ENCODE measurements at places on chromosomes 3 and 15.

DNA sequence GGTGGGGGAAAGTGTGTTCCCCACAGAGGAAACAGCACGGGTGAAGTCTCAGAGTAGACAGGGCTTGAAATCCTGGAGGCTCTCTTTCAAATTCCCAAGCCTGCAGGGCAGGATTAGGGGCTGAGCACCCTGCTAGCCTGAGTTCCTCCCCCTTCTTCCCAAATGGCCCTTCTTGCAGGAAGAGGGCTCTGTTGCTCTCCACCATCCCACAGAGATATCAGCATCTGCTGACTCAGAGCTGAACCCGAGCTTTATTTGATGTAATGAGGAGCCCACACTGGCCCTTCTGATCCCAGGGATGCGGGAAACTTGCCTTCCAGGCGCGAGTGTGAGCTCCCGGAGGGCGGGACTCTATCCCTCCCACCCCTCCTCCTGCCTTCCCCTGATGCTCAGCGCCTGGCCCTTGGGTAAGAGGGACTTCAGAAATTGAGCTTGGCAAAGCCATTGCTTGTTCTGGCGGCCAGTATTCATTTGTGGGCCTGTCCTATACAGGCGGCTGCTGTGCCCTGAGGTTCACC is 1.4 kb upstream of the STRA6 start:
- DNase-seq, result no peak

DNA sequence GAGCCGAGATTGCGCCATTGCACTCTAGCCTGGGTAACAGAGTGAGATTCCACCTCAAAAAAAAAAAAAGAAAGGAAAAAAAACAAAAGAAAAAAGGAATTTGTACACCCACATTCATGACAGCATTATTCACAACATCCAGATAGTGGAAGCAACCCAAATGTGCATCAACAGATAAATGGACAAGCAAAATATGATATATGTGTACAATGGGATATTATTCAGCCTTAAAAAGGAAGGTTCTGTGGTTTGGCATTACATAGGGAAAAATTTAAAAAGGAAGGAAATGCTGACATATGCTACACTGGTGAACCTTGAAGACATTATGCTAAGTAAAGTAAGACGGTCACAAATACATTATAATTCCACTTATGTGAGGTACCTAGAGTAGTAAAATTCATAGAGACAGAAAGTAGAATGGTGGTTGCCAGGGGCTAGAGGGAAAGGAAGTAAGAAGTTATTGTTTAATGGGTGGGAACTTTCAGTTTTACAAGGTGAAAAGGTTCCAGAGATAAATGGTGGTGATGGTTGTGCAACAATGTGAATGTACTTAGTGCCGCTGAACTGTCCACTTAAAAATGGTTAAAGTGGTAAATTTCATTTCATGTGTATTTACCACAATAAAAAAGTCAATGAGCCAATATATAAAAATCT is 118.5 kb downstream of the MYLK start:
- DNase-seq, result no peak

DNA sequence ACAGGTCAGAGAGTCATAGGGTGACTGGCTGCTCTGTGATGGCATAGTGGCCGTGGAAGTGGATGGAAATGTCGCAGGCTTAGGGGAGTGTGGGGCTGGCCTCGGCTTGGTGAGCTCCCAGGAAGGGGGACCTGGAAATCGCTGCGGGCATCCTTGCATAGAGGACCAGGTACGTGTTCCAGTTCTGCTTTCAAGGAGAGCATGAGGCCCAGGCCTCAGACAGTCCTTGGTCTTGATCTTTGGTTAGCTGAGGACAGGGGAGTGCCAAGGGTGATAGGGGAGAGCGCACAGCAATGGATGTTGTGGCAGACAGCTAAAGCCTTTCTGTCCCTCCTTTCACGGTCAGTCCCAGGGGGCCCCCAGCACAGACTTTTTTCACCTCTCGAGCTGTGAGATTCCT is 110.5 kb downstream of the SNRPN start:
- DNase-seq, result no peak

DNA sequence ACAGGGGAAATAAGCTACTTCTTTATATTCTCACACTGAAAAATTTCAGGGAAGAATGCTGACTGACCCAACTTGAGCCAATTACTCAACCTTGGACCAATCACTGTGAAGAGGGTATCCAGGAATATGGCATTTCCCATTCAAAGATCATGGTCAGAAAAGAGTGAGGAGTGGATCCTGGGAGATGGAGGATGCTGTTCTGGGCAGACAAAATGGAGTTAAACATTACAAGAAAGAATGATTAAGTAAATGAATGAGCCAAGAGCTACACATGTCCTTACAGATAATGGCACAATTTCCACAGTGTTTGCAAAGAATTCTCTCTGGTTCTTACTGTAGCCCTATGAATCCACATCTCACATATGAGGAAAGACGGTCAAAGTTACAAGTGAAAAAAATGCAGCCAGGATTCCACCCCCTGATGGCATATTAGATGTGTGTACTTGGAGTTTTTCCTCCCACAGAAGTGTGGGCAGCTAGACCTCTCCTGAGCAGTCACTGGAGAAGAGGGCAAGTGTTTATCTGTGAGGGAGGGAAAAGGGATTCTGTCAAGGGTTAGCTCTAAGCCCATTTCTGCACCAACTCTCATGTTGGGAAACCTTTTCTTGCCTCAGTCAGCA is 33.8 kb downstream of the AMOTL2 start:
- DNase-seq, result no peak

DNA sequence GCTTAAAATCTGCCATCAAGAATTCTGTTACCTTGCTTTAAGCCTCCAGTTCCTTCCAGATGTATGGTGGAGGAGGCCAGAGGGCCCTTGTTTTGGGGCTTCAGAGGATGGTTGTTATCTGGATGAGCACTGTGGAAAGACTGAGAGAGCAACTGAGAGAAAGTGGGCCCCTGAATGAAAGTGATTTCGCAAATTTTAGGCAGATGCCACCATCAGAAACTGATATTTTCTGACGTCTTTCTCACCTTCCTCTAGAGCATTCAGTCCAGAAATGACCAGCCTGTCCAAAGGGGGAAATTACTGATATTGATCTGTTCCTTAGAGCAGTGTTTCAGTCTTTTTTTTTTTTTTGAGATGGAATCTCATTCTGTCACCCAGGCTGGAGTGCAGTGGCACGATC is 13.4 kb downstream of the B3GNT5 start:
- DNase-seq, result no peak

DNA sequence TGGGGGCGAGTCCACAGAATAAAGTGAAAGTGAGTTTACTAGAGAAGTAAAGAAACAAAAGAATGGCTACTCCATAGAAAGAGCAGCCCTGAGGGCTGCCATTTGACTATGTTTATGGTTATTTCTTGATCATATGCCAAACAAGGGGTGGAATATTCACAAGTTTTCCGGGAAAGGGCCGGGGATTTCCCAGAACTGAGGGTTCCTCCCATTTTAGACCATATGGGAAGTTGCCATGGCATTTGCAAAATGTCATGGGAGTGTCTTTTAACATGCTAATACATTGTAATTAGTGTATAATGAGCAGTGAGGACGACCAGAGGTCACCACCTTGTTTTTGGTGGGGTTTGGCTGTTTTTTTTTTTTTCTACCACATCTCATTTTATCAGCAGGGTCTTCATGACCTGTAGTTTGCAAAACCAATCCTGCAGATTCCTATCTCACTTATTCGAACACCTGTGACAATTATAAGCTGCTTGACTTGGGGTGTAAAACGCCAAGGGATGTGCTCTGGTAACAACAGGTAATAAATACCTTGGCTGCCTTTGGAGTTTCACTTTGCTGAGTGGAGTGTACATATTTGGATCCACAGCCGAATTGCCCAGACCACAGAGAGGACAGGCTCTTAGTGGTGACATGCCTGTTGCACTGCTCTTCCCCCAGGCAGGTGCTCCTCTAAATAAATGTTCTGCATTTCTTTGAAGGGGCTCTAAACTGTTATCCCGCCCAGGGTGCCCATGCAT is 43.6 kb downstream of the C2CD4B start:
- no peak for DNase-seq

DNA sequence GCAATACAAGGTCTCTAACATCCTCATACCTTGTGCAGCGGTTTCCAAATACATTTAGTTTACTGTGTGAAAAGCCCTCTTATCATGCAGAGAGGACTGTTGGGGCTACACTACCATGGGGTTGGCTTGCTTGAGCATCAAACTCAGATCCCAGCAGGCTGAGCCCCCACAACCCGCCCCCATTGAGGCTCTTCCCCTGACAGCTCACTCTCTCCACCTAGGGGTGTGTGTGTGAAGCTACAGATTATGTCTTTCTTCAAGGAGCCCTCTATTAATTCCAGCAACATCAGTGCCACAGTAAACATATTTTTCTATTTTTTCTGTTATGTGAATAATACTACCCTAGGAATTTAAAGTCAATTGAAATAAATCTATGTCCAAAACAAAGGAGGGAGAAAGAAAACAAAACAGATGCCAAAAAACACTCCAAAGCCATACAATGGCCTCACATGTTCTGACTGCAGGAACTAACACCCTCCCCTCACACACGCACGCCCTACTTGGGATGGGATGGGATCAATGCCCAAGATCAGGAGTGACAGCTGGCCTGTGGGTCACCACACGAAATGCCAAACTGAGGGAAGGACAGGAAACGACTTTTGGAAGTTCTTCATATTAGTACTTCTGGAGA is 14.7 kb downstream of the TM4SF4 start:
- DNase-seq, result no peak

DNA sequence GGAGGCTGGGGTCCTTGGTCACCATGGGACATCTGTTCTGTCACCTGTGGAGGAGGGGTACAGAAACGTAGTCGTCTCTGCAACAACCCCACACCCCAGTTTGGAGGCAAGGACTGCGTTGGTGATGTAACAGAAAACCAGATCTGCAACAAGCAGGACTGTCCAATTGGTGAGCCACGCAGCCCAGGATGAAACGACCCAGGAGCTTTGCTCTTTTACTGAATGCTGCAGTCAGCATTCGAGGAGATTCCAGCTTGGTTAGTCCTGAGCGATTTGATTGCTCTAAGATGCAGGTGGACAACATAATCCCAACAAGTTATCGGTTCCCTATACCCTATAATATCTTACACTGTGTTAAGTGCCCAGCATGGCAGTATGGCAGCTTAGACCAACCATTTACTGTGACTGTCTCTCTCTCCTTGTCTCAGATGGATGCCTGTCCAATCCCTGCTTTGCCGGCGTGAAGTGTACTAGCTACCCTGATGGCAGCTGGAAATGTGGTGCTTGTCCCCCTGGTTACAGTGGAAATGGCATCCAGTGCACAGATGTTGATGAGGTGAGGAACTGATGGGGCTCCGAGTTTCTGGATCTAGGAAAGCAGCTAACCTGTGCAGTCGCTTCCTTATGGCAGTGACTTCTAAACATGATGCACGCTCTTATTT is 7.8 kb downstream of the THBS1 start:
- no peak for DNase-seq

DNA sequence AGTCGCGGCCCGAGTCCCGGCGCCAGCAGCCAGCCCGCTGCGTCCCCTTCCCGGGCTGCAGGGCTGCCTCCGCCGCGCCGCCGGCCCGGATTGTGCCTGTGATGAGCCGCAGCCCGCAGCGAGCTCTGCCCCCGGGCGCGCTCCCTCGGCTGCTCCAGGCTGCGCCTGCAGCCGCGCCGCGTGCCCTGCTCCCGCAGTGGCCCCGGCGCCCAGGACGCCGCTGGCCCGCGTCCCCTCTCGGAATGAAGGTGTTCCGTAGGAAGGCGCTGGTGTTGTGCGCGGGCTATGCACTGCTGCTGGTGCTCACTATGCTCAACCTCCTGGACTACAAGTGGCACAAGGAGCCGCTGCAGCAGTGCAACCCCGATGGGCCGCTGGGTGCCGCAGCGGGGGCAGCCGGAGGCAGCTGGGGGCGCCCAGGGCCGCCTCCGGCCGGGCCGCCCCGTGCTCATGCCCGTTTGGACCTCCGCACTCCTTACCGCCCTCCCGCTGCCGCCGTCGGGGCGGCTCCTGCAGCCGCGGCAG is 1.2 kb downstream of the CHST2 start:
- peak; percentile 26 for DNase-seq

DNA sequence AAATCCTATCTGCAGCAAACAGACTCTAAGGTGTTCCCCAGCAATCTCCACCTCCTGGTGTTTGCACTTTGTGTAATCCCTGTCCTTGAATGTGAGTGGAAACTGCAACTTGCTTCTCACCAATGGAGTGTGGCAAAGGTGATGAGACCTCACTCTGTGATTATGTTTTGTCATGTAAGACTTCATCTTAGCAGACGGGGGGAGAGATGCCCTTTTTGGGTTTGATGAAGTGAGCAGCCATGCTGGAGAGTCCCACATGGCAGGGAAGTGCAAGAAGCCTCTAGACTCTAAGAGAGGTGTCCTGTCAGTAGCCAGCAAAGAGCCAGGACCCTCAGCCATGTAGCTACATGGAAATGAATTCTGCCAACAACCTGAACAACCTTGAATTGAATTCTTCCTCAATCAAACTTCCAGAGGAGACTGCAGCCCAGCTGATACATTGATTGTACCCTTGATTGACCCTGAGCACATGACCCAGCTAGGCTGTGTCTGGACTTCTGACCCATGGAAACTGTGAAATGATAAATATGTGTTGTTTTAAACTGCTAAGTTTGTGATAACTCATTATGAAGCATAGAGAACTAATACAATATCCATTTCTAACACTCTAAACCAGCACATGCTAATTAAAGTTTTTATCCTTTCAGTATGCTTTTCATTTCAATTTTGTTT is 71.4 kb upstream of the RASGRF1 start:
- no peak for DNase-seq

GRCh38 chr3:14570864-14571263 is 30.7 kb upstream of the GRIP2 start:
- no peak for DNase-seq

Data from activated CD4-positive, alpha-beta T cell treated with anti-CD3 and anti-CD28 coated beads for 4 hours (primary cell).